Heart right ventricle (tissue), 16 donors: ENCODE measurements at places on chromosomes 16 and 17. TPM values are rescaled to one million over a fixed set of nuclear protein-coding genes. Genes with fewer than 3 reads are reported as not detected.

- no peak for DNase-seq
Measured at GRCh38 chr17:5719976-5720375, 135.7 kb upstream of the NLRP1 start.

DNA sequence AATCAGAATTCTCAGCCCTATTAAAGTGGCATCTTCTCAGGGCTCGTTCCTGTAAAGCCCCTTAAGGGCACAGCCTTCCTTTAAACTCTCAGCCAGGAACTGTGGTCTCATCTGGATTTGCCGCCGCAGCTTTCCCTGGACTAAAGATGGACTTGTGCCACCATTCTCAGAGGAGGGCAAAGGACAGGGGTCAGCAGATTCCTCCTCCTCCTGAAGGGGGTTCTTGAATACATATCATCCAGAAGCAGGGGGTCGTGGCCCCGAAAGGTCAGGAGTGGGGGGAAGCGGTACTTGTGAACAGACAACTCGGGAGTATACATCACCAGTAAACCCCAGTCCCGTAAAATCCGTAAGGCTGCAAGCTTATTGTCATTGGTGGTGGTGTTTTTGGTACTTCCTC lies 174.8 kb downstream of the RPTOR start:
- DNase-seq, result no peak

GRCh38 chr16:27691721-27692120 lies 141.8 kb downstream of the KATNIP start:
- no peak for DNase-seq

DNA sequence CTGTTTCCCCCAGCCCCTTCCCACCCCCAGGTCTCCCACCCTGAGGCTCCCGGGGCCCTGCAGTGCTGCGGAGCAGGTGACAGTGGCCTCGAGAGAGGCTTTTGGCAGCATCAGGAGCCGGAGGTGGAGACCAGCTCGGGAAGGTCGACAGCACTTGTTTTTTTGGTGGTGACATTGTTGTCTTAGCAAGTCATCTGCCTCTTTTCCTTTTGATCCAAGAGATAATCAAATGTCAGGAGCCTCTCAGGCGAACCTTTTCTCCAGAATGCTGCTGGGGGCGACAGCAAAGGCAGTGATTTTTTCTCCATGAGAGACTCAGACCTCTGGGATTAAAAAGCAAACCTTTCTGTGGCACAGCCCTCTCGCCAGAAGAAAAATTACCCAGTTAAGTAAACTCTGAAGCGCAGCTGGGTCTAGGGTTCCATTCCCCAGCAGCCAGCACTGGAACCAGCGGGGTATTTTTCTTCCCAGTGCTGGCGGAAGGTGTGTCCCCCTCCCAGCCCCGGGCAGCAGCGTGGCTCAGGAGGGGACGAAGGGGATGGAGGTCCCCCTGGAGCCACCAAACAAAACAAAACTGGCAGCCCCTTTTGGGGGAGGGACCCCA lies 37.2 kb downstream of the GRIN2C start:
- DNase-seq, result no peak

DNA sequence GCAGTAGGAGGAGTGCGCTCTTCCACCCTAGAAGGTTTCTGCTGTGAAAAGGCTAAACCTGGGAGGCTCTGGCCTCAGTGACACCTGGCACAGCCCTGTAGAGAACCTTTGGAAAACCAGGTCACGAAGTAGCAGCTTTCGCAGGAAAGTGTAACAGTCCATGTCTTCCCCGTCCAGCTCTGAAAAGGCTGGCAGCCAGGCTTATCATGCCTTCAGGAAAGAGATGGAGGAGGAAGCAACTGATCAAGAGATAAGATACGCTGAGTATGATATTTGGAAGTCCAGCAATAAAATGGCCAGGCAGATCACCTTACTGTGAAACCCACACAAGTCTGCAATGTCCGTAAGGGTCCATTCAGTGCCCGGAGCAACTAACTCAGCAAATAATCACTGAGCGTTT lies 22.3 kb downstream of the TUBD1 start:
- no peak for DNase-seq

- no peak for DNase-seq
Measured at GRCh38 chr16:87491522-87492290, 1.1 kb downstream of the ZCCHC14 start.

- no peak for DNase-seq
Measured at GRCh38 chr16:87541872-87542234, 49.0 kb upstream of the ZCCHC14 start.

DNA sequence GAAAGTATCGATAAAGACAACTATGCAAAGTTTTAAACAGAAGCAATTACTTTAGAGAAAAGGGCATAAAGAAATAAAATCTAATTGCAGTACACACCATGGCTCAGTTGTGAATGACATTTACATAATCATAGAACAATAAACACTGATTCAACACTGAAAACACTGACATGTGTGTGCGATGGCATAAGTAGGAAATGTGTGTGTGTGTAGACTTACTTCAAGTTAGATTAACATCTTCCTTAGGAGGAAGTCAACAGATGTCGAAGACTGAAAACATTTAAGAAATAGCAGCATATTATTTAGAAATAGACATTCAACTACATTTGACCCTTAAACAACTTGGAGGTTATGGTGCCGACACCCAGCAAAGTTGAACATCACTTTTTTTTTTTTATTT lies 172.4 kb downstream of the STX8 start:
- DNase-seq, result no peak

- no peak for DNase-seq
Measured at GRCh38 chr17:28480799-28481571, 7.5 kb downstream of the SLC13A2 start.

CAPN15 gene
- total RNA-seq, result 11.1 TPM

CD300LD gene
- total RNA-seq, result not detected

CLEC18B gene
- total RNA-seq, result not detected

TNFRSF13B gene
- total RNA-seq, result not detected

DNASE1L2 gene
- total RNA-seq, result 0.15 TPM

ENPP7 gene
- total RNA-seq, result not detected
